ENCODE measurements at places on chromosomes 5 and 9. TPM values are rescaled to one million over a fixed set of nuclear protein-coding genes. Genes with fewer than 3 reads are reported as not detected.

- no peaks in the 10 kb centered on the region for H3K27me3 ChIP-seq
- no peak overlapping the region for H3K4me3 ChIP-seq
- H3K27ac ChIP-seq: no peak overlapping the region
- no peak for DNase-seq
These were observed 506.2 kb downstream of the GABRG2 start for GRCh38 chr5:162573758-162574157.

Gene GABRB2
- total RNA-seq: 2.5 TPM

- peaks cover 7% of the 10 kb centered on the region for H3K27me3 ChIP-seq
- peaks cover 12% of the 10 kb centered on the region for H3K4me1 ChIP-seq
- no peak overlapping the region for H3K27ac ChIP-seq
- H3K4me3 ChIP-seq: no peak overlapping the region
These were observed 67.3 kb downstream of the PARP8 start for GRCh38 chr5:50733741-50734140.

Gene FOXD4L6
- total RNA-seq: 0.14 TPM

GRCh38 chr5:135534609-135535419 lies 950 bp downstream of the NEUROG1 start:
- peak overlapping the region; percentile 40 for H3K27ac ChIP-seq
- DNase-seq: no peak
- peaks cover 98% of the 10 kb centered on the region for H3K27me3 ChIP-seq

DNA sequence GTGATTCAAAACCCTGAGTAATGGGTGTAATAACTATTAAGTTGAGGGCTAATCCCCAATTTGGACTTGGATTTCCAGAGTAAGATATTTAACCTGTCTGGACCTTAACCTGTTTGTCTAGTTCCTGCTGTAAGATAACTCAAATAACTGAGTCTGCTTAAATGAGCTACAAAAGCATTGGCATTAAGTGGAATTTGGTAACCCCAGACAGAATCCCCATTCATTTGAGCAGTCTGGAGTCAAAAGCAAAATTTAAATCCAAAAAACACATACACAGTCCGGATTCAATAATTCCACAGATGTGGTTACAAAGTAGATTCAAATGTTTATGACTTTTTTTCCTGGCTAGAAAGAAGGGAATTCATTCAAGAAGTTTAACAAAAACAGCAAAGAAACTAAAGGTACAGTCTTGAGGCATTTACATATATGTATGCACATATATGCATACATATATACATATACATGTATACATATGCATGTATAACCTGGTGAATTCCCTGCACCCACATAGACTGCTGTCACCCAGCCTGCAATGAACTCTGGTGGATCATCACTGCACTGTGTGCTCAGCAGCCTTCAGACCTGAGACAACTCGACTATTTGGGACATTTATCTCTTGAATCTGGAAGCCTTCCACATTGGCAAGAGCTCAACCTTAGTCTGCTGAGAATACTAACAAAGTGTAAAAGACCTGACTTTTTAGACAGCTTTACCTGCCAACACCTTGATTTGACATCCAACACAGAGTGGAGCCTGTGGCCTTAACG lies 205.4 kb downstream of the LURAP1L start:
- peak overlapping the region; percentile 46 for H3K27ac ChIP-seq
- no peak for DNase-seq
- no peaks in the 10 kb centered on the region for H3K36me3 ChIP-seq
- no peaks in the 10 kb centered on the region for H3K27me3 ChIP-seq
